Suppressor macrophage treated with lipopolysaccharide for 1 hour (primary cell): ENCODE measurements at places on chromosomes 1 and 21.

GRCh38 chr1:22932803-22933470 is 39.7 kb downstream of the LACTBL1 start:
- no peak for DNase-seq

DNA sequence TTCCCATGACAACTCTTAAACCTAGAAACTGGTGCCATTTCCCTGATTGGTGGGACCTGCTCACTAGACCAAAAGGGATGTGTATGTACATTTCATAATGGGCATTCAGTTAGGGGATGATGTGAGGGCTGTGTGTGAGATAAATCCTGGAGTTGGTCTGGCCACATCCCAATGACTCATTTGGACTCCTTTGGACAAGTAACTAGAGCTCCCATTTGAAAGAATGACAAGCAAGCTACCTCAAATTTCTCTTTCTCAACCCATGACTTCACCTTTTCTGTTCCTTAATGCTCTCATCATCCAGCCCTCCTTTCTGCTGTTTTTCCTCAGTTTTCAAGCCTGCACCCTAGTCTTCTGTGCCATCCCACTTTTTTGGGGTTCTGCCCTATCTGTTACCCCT is 27.9 kb downstream of the EBNA1BP2 start:
- no peak for DNase-seq

- DNase-seq = no peak
Observed at GRCh38 chr21:34792504-34793089, 123.8 kb downstream of the CLIC6 start.

DNA sequence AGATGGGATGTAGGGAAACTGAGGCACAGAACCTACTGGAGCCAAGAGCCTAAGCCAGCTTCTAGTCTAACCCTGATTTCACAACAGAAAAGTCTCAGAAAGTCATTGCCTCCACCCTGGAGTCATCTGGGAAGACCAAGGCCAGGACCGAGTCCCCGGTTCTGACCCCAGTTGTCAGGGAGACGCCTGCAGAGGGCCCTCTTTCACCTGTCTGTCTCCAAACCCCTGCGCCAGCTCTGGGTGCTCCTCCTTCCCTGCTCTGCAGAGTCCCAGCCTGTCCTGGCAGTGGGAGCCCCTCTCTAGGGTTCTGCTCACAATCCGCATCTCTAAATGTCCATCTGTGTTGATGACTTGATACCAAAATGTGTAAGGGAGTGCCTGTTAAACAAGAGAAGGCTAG is 149.7 kb downstream of the PGBD5 start:
- DNase-seq = no peak

DNA sequence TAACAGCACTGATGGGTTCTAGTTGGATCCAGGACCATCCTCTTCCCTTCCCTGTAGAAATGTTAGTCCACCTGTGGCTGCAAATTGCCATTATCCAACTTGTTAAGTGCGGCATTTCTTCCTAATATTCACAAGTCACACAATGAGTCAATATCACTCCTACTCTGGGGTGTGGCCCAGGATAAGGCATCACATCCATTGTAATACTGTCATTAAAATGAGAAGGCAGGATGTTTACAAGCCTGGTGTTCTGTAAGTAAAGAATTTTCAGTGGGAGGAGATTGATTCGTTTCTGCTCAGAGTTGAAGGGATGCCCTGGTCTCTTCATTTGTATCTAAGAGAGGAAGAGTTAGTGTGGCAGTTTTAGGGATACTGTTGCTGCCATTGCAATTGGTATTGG is 18.1 kb upstream of the ARHGAP29 start:
- DNase-seq = no peak

DNA sequence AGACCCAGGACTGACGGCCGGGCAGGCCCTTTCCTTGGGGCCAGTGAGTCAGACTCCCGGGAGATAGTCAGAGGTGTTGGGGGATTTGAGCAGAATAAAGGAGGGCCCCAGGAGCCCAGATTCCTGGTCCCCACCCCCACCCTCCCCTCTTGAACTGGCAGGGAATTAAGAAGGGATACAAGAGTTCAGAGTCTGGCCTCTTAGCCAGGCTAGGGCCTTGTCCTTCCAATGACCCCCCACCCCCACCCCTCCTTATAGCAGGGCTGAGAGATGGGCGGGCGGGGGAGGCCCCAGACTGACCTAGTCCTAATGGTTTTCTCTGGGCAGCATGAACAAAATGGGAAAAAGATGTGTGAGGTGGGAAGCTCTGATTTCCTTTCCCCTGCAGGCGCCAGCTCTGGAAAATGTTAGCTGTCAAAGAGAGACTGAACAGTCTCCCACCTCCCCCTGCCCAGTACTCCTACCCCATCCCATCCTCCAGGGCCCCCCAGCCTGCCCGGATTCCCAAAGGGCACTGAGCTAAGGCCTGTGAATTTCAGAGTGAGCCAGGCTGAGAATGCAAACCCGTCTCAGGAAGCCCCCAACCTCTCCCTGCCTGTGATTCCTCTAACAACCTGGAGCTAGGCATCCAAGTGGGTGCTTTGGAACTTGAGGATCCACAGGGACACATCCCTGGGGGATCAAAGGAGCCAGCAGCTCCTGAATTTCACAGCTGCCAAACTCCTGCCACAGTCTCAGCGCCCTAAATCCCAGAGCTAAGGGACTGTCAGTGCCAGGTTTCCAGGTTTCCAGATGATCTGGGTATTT is 5.8 kb upstream of the CRABP2 start:
- no peak for DNase-seq

DNA sequence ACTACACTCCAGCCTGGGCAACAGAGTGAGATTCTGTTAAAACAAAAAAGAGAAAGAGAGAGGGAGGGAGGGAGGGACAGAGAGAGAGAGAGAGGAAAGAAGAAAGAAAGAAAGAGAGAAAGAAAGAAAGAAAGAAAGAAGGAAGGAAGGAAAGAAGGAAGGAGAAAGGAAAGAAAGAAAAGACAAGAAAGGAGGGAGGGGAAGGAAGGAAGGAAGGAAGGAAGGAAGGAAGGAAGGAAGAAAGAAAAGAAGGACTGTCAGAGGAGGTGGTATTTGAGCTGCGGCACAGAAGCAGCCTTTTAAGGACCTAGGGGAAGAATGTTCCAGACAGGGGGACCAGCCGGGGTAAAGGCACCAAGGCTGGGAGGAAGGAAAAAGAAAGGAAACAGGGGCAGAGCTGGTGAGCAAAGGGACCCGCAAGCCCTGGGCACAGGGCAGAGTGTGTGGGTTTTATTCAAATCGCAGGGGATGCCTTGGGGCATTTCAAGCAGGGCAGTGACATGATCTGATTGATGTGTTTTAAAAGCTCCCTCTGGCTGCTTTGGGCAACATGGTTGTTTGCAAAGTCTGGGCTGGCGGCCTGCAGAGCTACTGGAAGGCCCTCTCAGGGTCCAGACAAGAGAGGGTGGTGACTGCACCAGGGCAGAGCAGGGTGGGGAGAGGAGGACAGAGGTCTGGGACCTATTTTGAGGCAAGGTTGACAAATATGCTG is 176.9 kb upstream of the VAMP3 start:
- DNase-seq = no peak

- peak; percentile 89 for DNase-seq
Observed at GRCh38 chr1:209733409-209734192, 22.3 kb upstream of the TRAF3IP3 start.

GRCh38 chr21:25568246-25568645 is 39.0 kb downstream of the MRPL39 start:
- peak; percentile 78 for DNase-seq

DNA sequence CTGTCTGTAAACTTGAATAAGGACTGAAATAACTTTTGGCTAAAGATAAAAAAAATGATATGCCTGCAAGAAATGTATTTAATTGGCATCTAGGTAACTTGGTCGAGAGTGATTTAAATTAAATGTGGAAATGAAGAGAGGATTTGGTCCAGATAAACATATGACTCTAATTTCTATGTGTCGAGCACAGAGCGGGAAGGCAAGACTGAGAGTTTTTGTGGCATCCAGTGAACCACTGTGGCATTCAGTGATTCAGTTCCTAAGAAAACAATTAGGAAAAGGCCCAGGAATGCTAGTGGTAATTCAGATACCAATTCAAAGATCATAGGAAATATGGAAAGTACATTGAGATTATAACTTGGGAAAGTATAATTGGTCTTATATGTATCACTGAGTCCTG is 39.6 kb downstream of the PDE4B start:
- no peak for DNase-seq

DNA sequence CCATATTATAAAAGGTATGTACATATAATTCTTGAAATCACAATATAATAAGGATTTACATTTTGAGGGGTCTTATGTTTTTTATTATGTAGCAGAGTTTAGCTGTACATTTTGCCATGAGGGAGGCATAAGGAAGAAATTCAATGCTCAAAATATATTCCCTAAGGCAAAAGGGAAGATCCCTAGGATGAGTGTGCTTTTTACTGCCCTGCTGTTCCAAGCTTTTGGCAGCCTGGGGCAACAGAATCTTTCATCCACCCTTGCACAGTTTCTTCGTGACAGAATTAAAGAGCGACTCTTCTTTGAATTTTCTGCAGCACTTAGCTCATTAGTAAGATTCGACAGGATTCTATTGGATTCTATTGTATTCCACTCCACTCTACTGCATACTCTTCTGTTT is 39.5 kb upstream of the DAB1 start:
- DNase-seq = no peak

- DNase-seq = no peak
Observed at GRCh38 chr1:219128957-219129356, 44.7 kb upstream of the LYPLAL1 start.

GRCh38 chr1:88029899-88030298 is 654.2 kb upstream of the PKN2 start:
- DNase-seq = no peak

- DNase-seq = peak; percentile 92
Observed at GRCh38 chr21:43645136-43645891, 14.0 kb downstream of the HSF2BP start.

- DNase-seq = no peak
Observed at GRCh38 chr1:201712387-201713085, 116.4 kb upstream of the IPO9 start.

DNA sequence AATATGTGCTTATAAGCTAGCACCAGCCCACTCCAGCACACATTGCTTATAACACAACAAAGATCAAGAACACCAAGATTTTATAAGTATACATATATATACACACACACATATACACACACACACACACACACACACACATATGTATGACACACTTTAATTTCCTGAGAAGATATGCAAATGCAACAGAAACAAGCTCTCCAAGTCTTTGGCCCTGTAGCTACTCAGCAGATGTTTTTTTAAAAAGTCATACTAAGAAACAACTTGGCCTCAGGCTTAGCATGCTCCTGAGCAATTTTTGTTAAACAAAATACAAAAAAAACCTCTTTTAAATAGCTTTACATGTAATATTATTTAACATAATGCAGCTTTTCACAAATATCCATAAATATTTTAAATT is 11.1 kb downstream of the TNFSF18 start:
- DNase-seq = no peak

DNA sequence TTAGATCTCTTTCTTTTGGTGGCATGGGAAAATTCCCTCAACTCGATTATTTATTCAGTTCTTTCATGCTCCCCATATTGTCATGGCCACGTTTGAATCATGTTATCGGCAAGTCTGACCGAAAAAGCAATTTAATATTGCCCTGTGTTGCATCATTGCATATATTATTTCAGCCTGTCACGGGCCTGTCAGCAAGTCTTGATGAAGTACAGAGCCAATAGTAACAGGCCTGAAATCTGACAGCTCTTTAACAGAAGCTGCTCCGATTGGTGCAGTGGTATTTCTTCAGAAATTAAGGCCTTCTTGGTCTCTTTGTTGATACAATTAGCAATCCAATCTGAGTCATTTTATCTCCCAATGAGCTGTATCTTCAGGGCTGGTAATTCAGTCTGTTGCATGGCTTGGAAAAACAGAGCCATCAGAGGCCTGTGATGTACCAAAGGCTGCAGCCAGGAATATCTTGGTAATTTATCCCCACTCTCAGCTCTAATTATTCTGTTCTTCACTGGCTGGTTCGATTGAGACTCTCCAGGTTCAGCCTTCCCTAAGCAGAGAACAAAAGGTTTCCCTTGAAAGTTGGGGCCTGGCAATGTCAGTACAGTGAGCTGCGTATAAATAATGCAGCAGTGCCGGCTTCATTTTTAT is 149.5 kb downstream of the FGGY start:
- no peak for DNase-seq

- DNase-seq = no peak
Observed at GRCh38 chr1:172484252-172484651, 40.4 kb upstream of the PIGC start.

- DNase-seq = peak; percentile 65
Observed at GRCh38 chr1:111570781-111571181, 48.8 kb upstream of the RAP1A start.

- no peak for DNase-seq
Observed at GRCh38 chr1:174051956-174052355, 29.8 kb upstream of the RC3H1 start.

- peak; percentile 42 for DNase-seq
Observed at GRCh38 chr1:64826991-64827390, 82.1 kb downstream of the RAVER2 start.

DNA sequence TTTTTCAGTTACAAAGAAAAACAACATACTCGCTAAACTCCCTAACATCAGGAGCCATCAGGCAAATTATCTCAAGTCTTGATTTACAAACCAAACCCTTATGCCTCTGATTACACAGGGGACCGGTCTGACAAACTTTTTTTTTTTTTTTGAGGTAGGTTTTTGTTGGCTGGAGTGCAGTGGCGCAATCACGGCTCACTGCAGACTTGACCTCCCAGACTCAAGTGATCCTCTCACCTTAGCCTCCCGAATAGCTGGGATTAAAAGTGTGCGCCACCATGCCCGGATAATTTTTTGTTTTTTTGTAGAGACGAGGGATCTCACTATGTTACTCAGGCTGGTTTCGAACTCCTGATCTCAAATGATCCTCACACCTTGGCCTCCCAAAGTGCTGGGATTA is 3.8 kb upstream of the MIIP start:
- DNase-seq = no peak

GRCh38 chr1:47577303-47578025 is 139.6 kb downstream of the FOXD2 start:
- no peak for DNase-seq

- peak; percentile 78 for DNase-seq
Observed at GRCh38 chr1:160830321-160831153, 32.1 kb downstream of the CD244 start.

GRCh38 chr1:226395753-226396152 is 12.1 kb downstream of the PARP1 start:
- DNase-seq = no peak

DNA sequence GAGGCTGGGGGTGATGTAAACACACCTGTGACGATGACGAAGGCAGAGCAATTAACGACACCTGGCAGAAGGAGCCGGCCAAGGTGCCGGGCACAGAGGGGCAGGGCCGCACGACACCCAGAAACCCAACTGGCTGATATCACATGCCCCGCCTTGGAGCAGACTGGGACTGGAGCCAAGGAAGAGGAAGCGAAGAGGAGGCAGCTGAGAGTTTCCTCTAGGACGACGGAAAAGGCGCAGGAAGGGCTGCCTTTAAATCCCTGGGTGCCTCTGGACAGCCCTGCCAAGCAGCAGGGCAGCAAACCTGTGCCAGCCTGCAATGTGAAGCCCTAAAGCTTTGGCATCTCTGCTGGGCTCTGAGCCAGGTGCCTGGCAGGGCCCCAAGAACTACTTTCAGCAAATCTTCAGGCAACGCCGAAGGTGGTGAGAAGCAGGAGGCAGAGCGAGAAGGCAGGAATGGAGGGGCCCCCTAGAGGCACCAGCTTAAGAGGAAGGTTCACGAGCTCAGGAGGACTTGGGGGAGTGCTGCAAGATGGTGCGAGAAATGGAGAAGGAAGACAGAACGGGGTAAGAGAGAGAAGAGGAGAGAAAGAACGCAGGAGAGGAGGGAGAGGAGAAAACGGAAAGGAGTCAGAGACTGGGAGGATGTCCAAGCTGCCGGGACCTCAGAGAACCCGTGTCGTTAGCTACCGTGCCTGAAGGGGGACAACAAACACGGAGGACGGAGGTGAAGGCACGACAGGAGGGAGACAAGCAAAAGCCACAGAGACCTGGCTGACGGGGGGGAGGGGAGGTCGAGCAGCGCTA is 25.3 kb upstream of the PEF1 start:
- peak; percentile 49 for DNase-seq
